ENCODE measurements at places on chromosomes 3 and 15. TPM values are rescaled to one million over a fixed set of nuclear protein-coding genes. Genes with fewer than 3 reads are reported as not detected.

- DNase-seq: no peak
These were observed 18.6 kb downstream of the MAGEF1 start for GRCh38 chr3:184693011-184693975.

DNA sequence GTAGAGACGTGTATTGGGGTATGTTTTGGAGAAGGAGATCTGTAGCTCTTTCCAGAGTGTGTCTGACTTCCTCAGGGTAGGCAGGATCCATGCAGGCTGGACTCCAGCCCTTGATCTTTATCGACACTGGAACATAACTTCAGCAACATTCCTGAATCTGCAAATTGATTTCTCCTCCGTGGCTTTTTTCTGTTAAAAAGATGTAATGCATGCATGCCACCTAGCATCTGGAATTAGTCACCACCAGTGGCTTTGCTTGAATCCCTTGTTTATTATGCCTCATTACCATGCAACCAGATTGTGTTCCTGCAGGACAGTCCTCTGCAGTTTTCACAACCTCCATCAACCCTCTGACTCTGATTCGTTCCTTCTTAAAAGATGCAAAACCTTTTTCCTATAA lies 86.1 kb downstream of the CCNL1 start:
- DNase-seq: no peak

DNA sequence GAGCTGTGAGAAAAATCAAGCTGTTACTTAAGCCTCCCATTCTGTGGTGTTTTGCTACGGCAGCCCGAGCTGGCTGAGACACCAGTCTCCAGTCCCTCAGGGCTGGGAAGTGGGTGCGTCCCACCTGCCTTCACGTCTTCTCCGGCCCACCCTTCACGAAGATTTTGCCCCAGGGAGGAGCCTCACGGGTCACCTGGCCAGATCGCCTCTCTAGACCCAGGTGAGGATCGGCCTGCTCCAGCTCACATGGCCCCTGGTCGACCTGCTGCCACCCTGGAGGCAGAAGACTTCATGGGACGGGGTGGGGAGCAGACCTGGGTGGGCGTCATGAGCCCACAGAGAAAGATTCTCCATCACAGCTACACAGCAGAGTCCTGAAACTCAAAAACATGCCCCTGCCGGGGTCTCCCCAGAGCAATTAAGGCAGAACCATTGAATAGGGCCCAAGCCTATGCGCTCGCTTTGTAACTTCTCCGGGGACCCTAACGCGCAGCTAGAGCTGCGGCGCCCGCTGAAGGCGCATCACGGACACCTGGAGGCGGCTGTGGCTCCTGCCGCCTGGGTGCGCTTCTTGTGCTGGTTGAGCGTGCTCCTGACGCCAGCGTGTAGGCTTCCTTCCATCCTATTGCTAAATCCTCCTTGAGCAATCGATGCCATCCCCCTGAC lies 92.6 kb upstream of the ALDH1A3 start:
- DNase-seq: no peak

DNA sequence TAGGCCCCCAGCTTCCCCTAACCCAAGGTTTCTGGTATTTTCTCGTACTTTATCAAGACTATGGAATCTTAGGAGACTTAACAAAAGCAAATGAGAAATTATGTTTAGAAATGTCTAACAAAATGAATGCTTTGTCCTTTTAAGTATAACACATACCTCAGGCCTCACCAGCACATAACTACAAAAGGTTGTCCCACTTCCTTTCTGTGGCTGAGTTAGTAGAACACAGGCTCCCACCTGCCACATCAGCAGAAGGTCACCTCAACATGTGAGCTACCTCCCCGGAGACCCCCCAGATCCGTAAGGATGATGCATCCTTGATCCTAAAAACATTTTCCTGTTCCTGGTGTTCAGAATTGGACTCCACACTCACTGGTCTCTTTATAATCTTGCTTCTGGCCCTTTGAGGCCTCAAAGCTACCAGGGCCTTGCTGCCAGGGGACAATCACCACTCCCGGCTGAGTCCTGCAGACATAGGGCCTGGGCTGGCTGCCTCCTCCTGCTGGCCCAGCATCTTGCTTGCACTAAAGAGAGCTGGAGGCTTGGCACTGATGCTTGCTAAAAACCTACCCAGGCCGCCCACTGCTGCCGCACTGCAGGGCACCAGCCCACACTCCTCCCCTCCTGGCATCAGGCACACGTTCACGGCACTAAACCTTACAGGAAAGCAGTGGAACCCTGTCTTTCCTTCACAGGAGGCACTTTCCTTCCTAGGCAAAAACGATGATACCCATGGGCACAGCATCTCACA lies 2.9 kb downstream of the CCRL2 start:
- DNase-seq: no peak

DNA sequence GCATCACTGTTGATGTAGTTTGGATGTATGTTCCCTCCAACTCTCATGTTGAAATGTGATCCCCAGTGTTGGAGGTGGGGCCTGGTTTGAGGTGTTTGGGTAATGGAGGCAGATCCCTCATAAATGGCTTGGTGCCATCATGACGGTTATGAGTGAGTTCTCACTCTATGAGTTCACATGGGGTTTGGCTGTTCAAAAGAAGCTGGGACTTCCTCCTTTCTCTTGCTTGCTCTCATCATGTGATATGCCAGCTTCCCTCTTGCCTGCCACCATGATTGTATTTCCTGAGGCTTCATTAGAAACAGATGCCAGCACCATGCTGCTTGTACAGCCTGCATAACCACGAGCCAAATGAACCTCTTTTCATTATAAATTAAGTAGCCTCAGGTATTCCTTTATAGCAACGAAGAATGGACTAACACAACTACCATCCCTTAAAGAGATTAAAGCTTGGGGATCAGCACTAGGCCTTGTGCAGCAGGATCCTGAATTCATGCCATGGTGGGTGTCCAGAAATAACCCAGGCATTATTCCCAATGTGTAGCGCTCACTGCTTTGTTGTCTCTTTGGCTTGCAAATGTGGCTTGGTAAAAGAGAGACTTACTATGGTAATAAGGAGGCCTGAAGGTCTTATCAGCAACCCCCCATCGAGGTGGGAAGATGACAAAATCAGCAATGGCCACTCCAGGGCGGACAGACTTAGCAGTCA lies 41.9 kb downstream of the NDUFB4 start:
- DNase-seq: no peak

DNA sequence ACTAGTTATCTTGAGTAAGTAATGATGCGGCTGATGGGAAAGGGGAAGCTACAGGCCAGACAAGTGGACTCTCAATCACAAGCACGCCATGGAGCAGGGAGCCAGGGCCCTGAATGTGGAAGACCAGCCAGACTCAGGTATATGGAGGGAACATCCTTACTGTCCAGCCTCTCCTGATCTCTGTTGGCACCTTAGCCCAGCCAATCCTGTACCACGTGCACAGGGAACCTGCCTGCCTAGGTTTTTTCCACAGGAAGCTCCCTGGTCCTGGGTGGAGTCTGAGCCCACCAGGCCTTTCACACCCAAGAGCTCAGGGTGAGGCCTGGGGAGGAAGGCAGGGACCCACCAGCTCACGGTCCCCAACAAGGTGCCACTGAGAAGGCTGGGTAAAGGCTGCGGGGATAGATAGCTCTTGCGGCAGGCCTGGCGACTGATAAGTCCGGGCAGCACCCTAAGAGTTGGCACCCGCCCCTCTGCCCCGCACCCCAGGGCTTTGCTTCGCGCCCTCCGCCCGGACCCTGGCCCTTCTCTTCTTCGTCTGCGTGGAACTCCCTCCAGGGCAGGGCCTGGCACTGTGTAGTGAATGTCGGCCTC lies 933 bp upstream of the APEH start:
- no peak for DNase-seq

DNA sequence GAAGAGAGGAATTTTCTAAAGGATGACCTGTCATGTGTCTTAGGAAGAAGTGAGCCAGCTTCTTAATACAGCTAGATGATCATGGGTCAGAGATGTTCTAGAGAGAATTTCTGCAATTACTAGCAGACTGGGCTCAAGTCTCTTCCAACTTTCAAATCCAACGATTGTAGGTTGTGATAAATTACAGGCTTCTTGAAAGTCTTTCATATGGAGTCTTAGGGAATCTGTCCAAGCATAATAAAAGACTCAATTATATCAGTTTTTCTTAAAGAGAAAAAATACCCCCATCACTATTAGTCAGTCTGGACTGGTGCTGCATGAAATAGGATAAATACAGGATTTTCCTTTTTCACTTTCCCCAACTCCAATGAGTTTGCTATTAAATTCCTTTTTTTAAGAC lies 59.1 kb downstream of the DRD3 start:
- DNase-seq: no peak

GRCh38 chr3:95442766-95443165 lies 1371.6 kb upstream of the EPHA6 start:
- DNase-seq: no peak

GRCh38 chr15:50113992-50114780 lies 4.8 kb downstream of the ATP8B4 start:
- DNase-seq: no peak

GRCh38 chr3:10981961-10982360 lies 10.6 kb upstream of the SLC6A1 start:
- peak; percentile 30 for DNase-seq

DNA sequence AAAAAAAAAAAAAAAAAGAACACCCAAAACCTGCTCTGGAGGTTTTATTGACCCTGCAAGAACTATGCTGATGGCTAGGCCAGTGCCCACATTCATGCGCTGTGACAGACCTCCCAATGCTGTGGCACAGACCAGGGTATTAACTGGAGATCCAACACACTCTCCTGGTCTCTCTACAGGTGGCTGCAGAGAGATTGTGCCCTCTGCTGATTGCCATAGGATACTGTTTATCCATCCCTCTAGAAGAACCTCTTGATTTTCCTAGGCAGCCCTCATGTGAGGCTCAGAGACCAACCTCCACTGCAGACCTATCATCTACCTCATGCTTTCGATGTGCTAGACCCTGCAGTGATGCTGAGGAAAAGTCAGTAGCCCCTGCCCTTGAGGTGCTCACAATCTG lies 125.5 kb upstream of the TRIM42 start:
- DNase-seq: no peak

DNA sequence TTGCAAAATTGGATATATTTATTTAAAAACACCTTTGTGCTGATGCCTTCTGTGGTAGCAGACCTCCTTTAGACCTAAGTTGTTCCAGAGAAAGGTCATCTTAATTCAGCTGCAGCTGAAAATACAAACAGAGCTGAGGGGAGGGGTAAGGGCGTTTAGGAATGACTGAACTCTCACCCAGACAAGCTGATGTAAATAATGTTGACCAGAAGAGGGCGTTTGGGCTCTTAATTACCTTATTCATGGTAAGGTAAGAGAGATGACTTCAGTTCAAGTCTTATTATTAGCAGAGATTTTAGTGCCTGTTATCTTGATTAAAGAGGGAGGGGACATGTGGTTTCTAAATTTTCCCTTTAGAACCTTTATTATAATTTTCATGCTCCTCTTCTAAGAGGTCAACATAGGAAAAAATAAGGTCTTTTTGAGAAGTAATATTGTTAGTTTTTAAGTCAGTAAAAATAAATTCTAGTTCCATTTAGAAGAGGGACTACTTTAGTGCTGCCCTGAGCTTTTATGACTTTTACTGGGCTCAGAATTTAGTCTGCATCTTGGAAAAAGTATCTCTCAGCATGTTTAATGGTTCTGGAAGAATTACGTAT lies 46.3 kb downstream of the GPR171 start:
- DNase-seq: peak; percentile 10

GRCh38 chr3:95715128-95715527 lies 1099.3 kb upstream of the EPHA6 start:
- no peak for DNase-seq

Gene HTR3E
- not detected for total RNA-seq

Gene CHRD
- 0.20 TPM for total RNA-seq

Gene ZPLD1
- total RNA-seq: 0.07 TPM

All from pulmonary artery endothelial cell (primary cell).